CD14-positive monocyte (primary cell): ENCODE measurements at places on chromosomes 12 and 14.

- peak; percentile 45 for DNase-seq
Measured at GRCh38 chr14:22900081-22900799, 17.2 kb downstream of the REM2 start.

DNA sequence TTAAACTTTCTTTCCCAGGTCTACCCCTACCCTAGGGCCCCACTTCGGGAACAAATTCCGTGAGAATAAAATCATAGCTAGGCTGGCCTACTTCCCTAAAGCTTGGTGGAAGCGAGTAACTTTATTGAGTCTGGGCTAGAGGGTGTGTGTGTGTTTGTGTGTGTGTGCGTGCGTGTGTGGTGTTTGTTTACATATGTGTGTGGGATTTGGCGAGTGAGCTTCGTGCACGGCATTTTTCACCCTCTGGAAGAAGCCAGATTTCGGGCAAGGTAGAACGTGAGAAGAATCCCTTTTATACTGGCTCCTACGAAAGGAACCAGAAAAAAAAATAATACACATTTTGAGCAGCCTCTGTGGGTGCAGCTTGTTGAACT is 7.5 kb upstream of the LHX5 start:
- DNase-seq = no peak

GRCh38 chr14:35403114-35403602 is 1.4 kb downstream of the NFKBIA start:
- peak; percentile 12 for DNase-seq

DNA sequence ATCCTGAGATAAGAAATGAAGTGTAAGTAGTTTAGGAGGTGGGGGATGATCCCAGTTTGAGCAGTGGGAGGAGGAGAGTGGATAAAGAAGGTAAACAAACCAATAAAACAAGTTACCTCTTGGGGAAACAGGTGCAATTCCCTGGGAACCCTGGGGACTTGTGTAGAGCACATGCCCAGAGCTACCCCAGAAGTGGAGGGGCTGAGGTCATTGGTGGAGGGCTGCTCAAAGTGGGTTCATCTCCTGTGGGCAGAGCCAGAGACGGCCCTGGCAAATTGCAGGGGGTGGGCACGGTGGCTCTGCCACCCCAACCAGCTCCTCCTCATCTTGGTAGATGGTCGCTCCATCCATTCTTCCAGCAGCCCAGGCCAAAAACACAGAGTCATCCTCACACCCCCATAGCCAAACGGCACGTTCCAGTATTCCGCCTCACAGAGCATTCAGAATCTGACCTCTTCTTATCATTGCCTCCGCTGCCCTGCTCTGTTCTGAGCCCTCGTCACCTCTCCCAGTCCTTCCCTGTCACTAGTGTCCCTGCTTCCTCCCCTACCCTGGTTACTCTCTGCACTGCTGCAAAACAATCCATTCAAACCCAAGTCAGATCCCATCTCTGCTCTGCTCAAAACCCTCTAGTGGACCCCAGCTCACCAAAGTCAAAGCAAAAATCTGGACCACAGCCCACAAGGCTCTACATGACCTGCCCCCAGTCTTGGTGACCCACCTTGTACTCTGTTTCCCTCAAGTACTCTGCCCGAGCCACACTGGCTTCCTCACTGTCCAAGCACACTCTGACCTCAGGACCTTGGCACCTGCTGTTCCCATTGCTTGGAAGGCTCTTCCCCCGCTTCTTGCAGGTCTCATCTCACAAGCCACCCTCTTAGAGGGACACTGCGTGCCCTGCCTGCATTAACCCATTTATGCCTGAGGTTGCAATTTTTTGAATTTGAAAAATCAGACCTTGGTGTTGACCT is 5.5 kb downstream of the CYP46A1 start:
- DNase-seq = no peak

DNA sequence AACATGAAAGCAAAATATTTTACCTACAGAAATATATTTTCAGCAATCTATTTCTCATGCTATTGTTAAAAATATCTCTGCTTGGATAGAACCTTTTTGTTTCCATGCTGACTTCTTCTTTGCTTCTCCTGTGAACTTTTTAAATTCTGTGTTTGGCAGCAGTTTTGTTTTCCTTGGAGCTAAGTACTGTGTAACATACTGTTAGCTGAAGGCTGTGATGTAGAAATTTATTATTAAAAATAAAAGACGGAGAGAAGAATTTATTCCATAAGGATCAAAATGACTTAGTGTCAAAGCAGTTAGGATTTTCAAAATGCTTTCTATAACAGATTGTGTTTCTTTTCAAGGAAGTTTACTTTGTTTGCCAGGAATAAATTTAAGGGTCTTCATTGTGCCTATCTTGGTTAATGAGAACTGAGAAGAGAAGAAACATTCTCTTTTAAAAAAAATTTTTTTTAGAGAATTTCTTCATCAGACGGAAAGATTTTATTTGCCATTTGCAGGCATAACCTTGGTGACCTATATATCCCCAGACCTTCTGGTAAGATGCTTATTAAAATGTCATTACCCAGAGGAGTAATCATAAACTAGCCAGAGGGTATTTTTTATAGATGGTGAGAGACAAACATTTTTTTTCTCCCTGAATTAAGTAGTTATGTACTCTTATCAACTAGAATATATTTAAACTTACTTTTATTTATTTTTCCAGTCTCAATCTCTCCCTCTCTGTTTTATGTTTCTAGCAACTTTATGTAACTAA is 147.1 kb upstream of the SLCO1C1 start:
- DNase-seq = no peak

GRCh38 chr14:90191585-90191984 is 64.8 kb upstream of the PSMC1 start:
- DNase-seq = no peak

DNA sequence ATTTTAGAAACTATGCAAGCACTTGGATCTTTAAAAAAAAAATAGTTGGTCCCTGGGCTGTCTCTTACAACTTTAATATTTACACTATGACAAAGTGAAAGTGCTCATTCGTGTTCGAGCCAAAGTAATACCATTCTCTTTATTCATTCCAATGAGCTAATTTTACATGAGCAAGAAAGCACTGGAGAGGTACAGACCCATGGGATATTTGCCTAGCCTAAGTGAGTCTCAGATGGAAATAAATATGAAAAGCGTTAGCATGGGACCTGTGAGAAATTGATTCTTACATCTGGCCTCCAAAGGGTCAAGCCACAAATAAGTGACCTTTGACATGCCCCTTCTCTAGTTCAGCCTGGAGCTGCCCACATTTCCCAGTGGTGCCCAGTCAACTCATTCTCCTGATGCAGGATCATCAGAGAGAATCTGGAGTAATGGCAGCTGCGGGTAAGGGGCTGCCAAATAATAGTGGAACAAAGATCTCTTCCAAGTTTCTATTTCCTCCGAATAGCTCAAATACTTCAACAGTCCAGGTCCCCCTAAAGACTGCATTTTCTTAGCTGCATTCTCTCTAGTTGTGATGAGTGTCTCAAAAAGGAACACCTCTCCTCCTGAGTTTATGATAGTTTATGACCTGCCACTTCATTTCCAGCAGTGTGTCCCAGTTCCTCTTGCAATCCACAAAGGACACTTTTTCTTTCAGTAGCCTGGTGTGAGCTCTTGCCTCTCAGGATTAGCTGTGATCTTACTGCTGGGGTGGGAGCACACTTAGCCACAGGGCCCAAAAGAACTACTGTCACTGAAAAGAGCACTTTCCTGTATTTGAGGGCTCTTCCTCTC is 208.2 kb downstream of the DAD1 start:
- DNase-seq = no peak

GRCh38 chr12:42744539-42745182 is 155.1 kb upstream of the PRICKLE1 start:
- DNase-seq = no peak

DNA sequence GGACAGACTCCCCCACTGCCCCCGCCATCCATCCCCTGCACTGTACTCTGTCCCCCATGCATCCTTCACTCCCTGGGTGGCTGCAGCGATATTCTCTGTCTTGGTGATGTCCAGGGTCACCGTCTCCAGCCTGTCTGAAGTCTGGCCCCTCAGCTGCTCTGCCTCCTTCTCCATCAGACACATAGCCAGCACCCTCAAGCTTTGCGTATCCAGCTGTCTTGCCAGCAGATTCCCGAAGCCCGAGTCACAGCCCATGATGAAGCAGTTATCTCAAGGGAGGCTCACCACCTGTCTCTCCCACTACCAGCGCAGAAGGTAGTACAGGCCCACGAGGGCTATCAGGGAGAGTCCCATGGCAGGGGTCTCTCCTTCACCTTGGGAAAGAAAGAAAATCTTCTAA is 77.8 kb downstream of the HSD17B6 start:
- DNase-seq = no peak

- peak; percentile 23 for DNase-seq
Measured at GRCh38 chr12:53336181-53336681, at the start of gene SP7. Gene SP7 (minus strand): TSS chr12:53336354. CDS start chr12:53335646, 708 bp downstream.

DNA sequence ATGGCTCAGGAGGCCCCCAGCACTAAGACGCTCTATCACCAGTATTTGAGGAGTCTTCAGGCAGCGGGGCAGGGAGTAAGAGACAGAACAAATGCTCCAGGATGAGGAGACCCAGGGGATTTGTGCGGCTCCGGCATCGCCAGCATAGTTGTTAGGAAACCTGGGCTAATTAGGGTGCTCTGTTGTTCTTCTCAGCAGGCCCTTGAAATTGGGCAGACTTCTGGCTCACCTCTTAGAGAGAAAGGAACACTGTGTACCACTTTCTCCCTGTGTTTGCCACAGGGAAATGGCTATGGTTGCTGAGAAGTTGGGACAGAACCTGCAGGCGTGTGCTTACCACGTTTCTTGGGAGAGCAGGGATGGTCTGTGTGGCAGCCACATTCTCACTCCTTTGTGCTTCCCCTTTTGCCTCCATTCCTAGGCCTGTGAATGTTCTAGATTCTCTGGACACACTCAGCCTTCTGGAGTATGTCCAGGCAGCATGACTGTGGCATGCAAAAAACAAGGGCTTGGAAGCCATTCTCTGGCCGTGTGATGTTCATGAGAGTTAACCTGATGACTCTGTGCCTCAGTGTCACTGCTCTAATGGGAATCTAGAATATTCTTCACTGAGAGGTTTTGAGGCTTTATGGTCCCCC is 109.0 kb downstream of the CHST11 start:
- DNase-seq = peak; percentile 15

DNA sequence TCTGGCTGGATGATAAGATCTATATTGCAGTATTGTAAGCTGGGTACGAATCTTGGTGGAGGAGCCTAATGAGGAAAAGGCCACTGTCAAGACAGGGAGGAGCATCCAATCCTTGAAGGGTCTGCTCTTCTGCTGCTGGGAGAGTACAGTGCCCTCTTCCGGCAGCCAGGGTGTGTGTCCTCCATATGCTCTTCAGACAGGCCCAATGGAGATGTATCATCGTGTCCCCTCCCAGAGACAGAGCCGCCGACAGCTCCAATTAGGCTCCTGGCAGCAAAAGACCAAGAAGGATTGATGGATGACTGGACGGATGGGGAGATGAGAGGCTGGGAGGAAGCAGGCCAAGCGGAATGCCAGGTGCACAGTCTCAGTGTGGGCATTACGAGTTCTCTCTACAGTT is 51.6 kb upstream of the PIWIL1 start:
- DNase-seq = no peak

DNA sequence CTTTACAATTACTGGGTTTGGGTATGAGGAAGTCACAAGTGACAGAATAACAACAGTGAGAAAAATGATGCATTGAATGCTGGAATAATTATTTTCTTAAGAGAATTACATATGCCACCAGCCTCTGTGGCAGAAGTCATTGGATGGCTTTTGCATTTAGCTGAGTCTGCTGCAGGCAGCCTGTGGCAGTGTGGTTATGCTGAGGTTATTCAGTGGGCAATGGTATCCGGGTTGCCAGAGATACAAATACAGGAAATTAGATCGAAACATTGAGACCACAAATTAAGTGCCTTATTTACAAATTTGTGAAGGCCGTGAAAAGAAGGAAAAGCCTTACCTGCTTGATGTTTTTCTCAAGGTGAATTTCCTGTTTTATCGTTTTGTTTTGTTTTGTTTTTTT is 1050.0 kb downstream of the GALC start:
- DNase-seq = no peak

DNA sequence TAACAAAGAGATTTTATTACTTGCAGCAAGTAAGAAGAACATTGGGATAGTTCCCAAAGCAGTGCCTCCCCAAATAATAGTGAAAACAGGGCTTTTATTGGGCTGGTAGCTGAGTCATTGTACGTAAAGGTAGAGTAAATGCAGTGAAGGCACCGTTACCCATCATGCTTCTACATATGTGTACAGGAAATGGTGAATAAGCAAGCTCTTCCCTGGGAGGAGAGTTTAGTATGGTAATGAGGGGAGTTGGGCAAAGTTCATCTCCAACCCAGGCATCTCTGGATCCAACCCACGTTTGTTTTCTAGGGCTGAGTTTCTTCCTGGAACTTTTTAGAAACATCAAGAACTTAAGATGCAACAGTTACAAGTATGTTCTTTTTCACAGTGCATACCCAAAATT is 56.2 kb downstream of the KCNK13 start:
- DNase-seq = no peak

GRCh38 chr12:41629611-41630010 is 441.5 kb downstream of the PDZRN4 start:
- DNase-seq = no peak

- DNase-seq = no peak
Measured at GRCh38 chr12:65765436-65765813, 58.9 kb upstream of the HMGA2 start.

GRCh38 chr12:53059434-53060063 is 9.7 kb downstream of the TNS2 start:
- DNase-seq = no peak

GRCh38 chr14:101062065-101062450 is 158.5 kb upstream of the RTL1 start:
- no peak for DNase-seq

- DNase-seq = no peak
Measured at GRCh38 chr12:109497675-109498074, 20.2 kb downstream of the UBE3B start.

DNA sequence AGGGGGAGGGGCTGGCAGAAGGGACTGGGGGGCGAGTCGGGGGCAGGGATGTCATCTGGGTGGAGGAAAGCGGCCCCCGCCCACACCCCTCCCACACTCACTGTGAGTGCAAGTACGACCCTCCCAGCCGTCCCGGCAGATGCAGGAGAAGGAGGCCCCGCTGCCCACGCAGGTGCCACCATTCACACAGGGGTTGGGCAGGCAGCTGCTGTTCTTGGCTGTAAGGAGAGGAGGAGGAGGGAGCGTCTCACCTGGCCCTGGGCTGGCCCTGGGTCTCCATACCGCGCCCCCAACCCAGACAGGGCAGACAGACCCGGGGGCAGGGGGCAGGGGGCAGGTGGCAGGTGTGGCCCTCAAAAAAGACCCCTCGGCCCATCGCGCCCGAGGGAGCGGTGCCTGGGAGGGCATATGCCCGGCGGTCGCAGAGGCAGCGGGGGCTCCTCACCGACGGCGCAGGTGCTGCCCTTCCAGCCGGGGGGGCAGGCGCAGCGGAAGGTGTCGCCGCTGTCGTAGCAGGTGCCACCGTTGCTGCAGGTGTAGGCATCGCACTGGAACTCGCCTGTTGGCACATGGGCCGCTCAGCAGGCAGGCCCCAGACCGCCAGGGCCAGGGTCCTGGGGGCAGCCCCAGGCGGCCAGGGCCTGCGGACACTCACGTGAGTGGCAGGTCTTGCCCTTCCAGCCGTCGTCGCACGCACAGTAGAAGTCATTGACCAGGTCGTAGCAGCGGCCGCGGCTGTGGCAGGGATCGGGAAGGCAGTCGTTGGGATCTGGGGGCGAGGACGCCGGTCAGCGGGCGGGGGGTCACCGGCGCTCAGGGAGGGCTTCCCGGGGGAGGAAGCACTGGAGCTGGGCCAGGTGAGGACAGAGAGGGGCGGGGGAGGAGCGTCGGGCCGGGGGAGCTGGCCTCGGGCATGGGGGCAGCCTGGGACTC is 20.6 kb downstream of the JAG2 start:
- no peak for DNase-seq

- DNase-seq = no peak
Measured at GRCh38 chr14:56202256-56202655, 84.0 kb downstream of the PELI2 start.

- DNase-seq = no peak
Measured at GRCh38 chr12:49708851-49709250, 1.6 kb upstream of the FMNL3 start.
